AG04450 (cell line): ENCODE measurements at places on chromosomes 5 and 9. TPM values are rescaled to one million over a fixed set of nuclear protein-coding genes. Genes with fewer than 3 reads are reported as not detected.

DNA sequence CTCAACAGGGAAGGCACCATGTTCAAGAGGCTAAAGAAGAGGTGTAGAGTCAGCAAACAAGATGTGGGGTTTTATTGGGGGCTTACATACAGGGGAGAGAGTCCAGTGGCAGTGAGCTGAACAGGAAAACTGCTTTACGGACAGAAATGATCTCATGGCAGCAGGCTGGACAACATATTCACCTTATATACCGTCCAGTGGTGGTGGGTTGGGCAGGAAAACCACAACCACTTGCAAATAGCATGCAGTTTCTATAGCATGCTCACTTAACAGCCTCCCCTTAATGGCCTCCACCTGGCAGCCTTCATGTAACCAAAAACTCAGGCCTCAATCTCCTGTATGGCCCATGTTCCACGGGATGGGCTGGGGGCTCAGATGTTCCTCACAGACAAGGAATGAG lies 5.4 kb downstream of the TNFSF8 start:
- DNase-seq: no peak

Gene WWC1
- 4.3 and 5.2 TPM in 2 replicates for polyA plus RNA-seq

GRCh38 chr5:81825237-81825636 lies 74.3 kb upstream of the SSBP2 start:
- DNase-seq: peak; percentile 11

Gene SLC22A4
- polyA plus RNA-seq: 3.0 and 3.1 TPM in 2 replicates

Gene EGFLAM
- polyA plus RNA-seq: 16.4 and 20.1 TPM in 2 replicates

Gene PLPPR1
- not detected in 2 replicates for polyA plus RNA-seq

Gene PHF24
- polyA plus RNA-seq: not detected in 2 replicates

- no peak for DNase-seq
Measured at GRCh38 chr9:94443032-94443722, 111.7 kb upstream of the PCAT7 start.

DNA sequence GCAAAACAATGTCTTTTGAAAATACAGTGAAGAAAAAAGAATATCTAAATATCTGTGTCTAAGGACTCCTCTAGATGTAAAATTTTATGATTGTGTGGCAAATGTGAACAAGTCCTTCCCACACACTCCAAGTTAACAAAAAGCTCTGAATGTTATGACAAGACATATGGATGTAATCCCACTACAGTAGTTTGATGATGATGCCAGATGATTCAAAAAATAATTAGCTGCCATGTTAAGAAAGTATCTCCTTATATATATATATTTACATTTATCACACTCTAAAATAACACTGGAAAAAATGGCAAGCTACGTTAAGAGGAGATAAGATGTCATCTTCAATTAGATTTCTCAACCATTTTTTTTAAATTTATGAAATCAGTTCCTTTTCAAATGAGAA lies 178.5 kb downstream of the NFIB start:
- no peak for DNase-seq

- DNase-seq: no peak
Measured at GRCh38 chr9:114314256-114314867, 8.5 kb upstream of the ORM1 start.

DNA sequence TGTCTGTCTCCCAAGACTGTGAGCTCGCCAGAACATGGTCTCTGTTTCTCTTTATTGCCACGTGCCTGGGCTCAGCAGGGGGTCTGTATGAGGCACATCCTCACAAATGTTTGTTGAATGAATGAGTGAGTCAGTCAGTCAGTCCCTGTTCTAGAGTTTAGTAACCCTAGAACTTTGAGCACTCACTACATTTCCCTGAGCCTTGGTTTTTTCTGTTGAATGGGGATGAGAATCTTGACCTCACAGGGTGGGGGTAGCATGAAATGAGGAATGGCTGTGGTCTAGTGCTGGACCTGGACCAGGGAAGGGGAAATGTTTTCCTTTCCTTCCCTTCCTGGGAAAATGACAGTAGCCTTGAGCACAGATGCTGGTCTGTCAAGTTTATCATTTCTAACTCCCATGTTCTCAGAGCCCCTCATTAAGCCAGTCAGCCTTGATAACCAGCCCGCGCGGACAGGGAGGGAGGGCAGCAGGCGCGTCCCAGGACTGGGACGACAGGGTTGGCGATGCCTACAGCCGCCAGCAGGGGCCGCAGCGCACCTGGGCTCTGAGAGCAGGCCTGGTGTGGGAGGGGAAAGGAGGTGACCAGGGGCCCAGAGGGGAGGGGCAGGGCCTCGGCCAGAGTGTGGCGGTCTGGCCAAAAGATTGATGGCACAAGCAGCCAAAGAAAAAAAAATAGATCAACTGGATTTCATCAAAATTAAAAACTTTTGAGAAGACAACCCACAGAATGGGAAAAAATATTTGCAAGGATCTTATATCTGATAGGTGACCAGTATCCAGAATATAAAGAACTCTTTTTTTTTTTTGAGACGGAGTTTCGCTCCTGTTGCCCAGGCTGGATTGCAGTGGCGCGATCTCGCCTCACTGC lies 24.1 kb upstream of the WNK2 start:
- peak; percentile 20 for DNase-seq

DNA sequence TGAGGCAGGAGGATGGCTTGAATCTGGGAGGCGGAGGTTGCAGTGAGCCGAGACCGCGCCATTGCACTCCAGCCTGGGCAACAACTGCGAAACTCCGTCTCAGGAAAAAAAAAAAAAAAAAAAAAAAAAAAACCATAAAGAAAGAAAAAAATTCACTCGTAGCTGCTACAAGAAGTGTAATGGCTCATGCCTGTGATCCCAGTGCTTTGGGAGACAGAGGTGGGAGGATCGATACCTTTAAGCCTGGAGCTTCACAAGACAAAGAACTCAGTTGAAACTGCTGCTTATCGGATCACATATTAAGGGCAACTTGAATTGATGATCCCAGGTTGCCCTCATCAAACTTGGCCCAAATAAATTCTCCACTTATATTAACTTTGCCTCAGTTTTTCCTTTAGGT lies 1.0 kb upstream of the ZCCHC7 start:
- DNase-seq: no peak

Gene APBA1
- 6.7 and 8.5 TPM in 2 replicates for polyA plus RNA-seq

DNA sequence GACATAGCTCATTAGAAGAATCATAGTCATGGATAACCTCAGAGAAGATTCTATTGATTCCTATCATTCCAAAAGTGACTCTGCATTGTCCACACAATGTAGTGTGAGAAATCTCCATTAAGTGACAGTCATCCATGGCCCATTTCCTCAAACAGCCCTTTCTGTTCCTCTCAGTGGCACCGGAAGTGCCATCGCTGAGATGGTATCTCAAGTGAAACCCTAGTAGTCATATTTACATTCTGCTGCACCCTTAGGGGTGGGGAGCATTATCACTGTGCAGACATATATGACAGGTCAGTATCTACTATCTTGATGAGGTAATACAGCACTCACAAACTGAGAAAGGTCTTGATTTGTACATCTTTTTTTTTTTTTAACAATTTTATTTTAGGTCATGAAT lies 55.4 kb upstream of the MIER3 start:
- DNase-seq: no peak

DNA sequence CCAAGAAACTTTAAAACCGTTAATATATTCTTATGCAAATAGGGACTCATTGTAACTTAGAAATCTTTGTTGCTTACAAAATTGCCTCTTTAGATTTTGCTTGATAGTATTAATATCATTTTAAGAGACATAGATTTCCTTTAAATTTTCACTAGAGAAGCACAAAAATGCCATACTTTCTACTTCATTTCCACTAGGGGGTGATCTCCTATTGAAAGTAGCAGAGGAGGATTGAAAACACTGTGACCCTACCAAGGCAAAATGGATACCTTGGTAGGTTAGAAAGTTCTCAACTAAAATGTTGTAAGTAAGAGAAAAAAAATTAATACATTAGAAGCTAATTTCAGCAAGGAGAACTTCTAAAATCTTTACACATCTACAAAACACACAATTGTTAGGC lies 204.9 kb downstream of the CHSY3 start:
- DNase-seq: no peak

DNA sequence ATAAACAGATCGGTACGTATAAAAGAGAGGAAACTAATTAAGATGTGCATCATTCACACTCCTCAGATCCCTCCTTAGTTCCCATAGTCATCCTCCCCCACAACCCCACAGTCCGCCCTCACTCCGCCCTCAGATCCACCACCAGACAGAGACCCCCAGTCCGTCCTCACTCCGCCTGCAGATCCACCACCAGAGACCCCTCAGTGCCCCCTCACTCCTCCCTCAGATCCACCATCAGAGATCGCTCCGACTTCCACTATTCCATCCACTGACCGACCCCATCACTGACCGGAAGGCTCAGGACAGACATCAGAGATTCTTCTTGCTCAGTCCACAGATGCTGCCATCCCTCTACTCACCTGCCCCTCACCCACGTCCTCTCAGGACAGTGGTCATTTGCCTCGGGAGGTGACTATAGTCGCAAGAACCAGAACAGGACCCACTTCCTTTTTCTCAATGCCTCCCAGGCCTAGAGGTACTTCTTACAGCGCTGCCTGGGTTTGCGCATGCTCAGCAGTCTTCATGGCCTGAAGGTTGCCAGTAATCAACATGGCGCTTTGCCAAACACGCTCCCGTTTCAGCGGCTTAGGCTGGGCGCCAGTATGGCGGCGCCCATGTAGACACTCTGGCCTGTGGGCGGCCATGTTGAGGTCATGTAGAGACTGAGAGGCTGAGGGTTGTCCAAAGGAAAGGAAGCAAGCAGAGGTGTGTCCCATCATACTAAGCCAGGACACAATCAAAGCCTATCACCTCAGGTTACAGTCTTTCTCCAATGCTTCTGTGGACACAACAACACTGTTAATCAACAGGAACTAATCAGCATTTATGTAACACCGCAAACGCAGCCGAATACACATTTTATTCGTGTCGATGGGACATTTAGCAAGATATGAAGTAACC lies at the start of gene ZNF484:
Gene ZNF484, minus strand, starts transcription at position 508 of the 900 bp plus-strand sequence. CDS start 3,009 bp downstream, outside the sequence.
- peak; percentile 96 for DNase-seq

Gene OR5C1
- polyA plus RNA-seq: not detected in 2 replicates

DNA sequence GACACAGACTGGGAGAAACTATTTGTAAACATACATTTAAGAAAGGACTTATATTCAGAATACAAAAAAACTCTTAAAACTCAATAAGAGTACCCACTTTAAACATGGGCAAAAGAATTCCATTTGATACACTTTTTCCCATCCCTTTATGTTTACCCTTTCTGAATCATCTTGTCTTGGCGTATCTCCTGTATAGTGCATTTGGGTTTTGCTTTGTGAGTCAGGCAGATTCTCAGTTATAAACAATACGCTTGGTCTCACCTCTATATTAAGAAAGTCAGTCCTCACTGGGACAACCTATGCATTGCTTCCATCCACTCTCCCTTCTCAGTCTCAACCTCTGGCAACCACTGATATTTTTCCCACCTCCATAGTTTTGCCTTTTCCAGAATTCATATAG lies 27.3 kb upstream of the ADAMTS6 start:
- DNase-seq: no peak

DNA sequence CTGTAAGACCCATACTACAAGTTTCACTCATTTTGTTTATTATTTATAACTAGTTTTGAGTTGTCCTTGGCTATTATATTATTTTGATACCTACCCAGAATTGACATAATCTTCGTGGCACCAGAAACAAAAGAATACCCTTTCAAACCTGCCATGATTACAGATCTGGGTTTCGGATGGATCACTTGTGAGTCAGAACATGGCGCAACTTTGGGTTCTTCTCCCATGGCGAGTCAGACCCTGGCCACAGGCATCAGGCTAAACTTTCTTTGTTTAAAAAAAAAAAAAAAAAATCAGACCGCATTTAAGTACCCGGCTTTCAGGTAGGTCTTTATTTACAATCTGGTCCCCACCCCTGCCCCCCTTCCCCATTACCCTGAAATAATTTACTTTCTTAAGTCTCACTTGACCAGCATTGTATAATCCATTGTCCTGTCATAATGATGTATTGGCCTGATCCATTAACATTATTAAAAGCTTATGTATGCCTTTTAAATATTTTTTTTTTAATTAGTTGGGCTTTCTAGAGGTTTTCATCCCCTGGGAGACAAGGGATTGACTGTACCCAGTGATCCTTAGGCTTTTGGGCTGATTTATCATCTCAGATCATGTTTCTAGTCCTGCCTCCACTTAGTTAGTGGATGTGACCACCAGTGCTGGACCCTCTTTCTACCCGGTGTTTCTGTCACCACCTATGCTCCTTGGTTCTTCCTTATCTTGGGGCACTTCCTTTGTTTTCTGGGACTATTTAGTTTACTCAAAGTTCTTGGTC lies 43.9 kb downstream of the F2RL2 start:
- no peak for DNase-seq

GRCh38 chr9:72592502-72593403 lies 71.3 kb downstream of the TMC1 start:
- peak; percentile 42 for DNase-seq

DNA sequence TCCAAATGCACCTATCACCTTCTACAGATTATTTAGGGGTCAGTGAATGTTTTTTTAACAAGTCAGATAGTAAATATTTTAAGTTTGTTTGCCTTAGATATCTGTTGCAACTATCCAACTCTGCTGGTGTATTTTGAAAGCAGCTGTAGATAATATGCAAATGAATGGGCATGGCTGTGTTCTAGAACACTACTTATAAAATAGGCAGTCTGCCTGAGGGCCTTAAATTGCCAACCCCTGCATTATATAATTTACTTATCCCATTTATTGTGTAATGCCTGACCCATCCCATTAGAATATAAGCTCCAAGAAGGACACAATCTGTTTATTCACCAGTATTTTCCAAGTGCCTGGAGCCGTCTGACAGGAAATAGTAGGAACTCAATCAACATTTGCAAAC lies 149.0 kb downstream of the TTC39B start:
- DNase-seq: no peak

DNA sequence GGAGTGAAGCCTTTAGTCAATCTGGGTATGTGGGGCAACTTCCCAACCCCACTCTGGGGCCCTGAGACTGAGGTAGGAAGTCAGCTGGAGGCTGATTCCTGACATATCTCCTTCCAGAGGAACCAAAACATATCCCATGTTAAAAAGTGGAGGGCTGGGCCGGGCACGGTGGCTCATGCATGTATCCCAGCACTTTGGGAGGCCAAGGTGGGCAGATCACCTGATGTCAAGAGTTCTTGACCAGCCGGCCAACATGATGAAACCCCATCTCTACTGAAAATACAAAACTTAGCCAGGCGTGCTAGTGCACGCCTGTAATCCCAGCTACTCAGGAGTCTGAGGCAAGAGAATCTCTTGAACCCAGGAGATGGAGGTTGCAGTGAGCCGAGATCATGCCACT lies 44.0 kb downstream of the CXXC5 start:
- DNase-seq: no peak

- no peak for DNase-seq
Measured at GRCh38 chr9:112774006-112774996, 23.7 kb downstream of the SNX30 start.

DNA sequence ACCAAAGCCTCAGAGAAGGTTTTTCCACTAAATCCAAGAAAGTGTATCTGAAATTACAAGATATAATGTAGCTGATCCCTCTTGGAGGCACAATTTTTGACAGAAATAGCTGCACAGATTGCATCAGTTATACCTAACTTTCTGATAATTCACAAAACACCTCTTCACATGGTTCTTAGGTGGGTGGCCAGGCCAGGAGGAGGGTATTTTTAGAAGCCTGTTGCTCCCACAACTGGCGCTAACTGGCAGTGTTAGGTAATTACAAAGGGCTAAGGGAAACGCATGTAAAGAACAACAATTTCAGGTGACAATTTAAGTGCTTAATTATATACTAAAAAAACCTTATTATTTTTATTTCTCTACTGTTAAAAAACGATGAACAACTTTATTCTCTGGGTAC lies 247.9 kb downstream of the BNC2 start:
- DNase-seq: no peak
